ENCODE measurements at places on chromosomes 1 and 21. TPM values are rescaled to one million over a fixed set of nuclear protein-coding genes. Genes with fewer than 3 reads are reported as not detected.

GRCh38 chr1:213969958-213970555 is 17.7 kb upstream of the PROX1 start:
- DNase-seq, result no peak

Gene RHCE
- 2.0 TPM for total RNA-seq

Gene YBEY
- 17.4 TPM for total RNA-seq

Gene OVAAL
- not detected for total RNA-seq

GRCh38 chr1:184395937-184396480 is 9.2 kb downstream of the C1orf21 start:
- DNase-seq, result no peak

GRCh38 chr1:41122851-41123518 is 101.5 kb upstream of the SLFNL1 start:
- peak; percentile 89 for DNase-seq

Gene ATP6V1G3
- total RNA-seq, result not detected

GRCh38 chr1:47524272-47524671 is 86.4 kb downstream of the FOXD2 start:
- no peak for DNase-seq

- DNase-seq, result no peak
Observed at GRCh38 chr1:234525099-234525799, 46.3 kb upstream of the TARBP1 start.

GRCh38 chr1:156911577-156912298 is 8.7 kb upstream of the LRRC71 start:
- no peak for DNase-seq

Gene NUDT17
- 1.2 TPM for total RNA-seq

Gene GNG12
- total RNA-seq, result 88.3 TPM

Gene DMRTA2
- 4.2 TPM for total RNA-seq

DNA sequence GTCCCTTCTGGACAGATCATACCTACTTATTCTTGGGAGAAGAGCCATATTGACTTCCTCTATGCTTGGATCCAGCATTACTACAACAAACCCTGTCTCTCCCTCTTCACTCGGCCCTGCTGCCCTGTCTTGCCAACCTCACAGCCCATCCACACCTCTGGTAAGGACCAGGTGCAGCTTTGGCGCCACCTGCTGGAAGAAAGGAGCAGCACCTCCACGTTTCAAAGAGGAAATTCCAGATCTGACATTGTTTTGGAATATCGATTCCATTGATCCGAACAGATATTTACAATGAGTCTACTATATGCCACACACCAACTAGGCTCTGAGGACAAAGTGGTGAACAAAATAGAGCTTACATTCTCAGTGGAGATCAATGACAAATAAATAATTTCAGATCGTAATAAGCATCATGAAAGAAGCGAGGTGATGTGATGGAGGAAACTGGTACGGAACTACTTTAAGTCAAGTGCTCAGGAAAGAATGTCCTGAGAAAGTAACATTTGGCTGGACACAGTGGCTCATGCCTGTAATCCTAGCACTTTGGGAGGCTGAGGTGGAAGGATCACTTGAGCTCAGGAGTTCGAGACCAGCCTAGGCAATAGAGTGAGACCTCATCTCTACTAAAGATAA is 18.7 kb downstream of the MFSD2A start:
- peak; percentile 57 for DNase-seq

GRCh38 chr1:2130871-2131289 is 63.7 kb downstream of the FAAP20 start:
- no peak for DNase-seq

DNA sequence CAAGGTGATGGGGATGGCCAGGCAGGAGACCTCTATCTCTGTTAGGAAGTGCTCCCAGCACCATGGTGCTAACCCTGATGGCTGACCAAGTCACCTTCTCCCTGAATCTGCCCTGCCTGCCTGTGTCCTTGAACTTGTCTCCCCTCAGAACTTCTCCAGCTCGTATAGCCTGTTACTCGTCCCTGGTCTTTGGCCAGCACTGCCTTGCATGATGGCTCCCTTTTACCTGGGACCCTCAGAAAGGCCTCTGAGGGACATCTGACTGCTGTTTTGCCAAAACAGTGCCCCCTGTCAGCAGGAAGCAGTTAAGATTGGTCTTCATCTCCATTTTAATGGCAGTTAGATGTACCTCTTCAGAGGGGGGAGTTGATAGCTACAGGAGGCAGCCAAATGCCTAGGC is 148.3 kb downstream of the RHOU start:
- DNase-seq, result no peak

GRCh38 chr1:11882814-11883538 is 24.2 kb upstream of the NPPB start:
- DNase-seq, result peak; percentile 21

GRCh38 chr21:22343303-22343702 is 1345.1 kb downstream of the NCAM2 start:
- no peak for DNase-seq

Gene TCHH
- total RNA-seq, result under 0.01 TPM
